ENCODE measurements at places on chromosomes 11 and 22.

DNA sequence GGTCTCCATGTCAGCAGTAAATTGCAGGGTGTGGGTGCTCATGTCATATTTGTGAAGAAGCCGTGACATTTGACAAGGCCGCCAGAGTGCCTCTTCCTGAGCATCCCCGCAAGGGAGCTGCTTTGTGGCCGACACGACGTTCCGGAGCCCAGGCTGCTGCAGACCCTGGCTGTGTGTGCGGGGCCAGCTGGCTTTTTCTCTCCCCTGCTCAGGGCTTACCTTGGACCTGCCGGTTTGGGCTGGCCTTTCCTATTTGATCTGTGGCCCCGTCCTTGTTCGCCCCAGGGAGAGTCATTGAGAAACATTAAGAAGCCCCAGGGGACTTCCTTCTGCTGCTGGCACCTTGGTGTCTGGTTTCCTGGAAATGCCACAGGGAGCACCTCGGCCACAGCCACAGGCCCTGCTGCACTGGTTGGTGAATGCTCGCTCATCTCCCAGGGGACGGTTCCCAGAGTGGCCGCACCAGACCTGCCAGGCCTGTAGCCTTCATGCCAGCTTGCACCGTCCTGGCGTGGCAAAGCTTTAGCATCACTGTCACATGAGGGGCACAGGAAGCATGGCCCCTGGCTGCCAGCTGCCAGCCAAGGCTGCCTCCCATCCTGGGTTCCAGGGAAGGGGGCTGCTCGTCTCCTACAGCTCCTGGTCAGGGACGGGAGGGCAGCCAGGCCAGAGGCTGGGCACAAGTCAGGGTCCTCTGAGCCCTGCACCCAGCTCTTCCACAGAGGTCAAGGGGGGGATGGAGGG, 5.4 kb downstream of the GRK2 start:
- no peak for DNase-seq

DNA sequence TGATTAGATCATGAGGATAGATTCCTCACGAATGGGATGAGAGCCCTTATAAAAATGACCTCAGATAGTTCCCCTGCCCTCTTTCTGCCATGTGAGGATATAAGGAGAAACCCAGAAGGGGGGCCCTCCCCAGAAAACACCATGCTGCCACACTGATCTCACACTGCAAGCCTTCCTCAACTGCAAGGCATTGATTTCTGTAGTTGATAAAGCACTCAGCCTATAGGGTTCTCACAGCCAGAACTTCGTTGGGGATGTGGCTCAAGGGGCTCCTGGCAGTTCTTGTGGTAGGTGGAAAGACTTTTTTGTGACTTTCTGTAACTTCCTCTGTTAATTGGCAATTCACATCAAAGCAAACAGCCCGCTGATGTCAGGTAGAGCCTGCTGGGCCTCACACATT, 108.9 kb downstream of the CD44 start:
- DNase-seq, result no peak

GRCh38 chr11:117337076-117337475, 9.4 kb downstream of the CEP164 start:
- no peak for DNase-seq

- DNase-seq, result peak; percentile 26
Measured at GRCh38 chr22:42269432-42270175, 849 bp downstream of the TCF20 start.

DNA sequence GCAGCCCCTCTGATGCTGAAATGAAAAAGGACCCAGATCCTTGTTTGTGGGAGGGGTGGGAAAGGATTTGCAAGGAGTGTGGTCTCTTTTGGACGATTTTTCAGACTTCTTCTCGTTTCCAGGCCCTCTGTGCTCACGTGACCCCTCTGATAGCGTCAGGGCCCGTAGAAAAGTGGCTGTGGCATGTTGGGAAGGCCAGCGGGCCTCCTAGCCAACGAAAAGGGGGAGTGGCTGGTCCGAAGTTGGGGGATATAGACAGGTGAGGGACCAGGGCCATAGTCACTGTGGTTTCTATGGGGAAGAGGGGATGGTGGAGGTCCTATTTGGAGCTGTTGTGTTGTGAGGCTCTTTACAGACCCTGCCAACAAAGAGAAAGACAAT, 6.6 kb downstream of the PARVB start:
- no peak for DNase-seq

All from muscle of arm (tissue), 14 donors.